ENCODE measurements at places on chromosomes 5 and 9. TPM values are rescaled to one million over a fixed set of nuclear protein-coding genes. Genes with fewer than 3 reads are reported as not detected.

Gene ZFP2
- 0.86 TPM for polyA plus RNA-seq

Gene MSANTD3
- 19.7 TPM for polyA plus RNA-seq

Gene ST6GALNAC4
- polyA plus RNA-seq, result 24.3 TPM

Gene OR1Q1
- not detected for polyA plus RNA-seq

Gene CDX1
- polyA plus RNA-seq, result 0.09 TPM

Gene ENC1
- 2.9 TPM for polyA plus RNA-seq

Gene AGXT2
- not detected for polyA plus RNA-seq

Gene CER1
- polyA plus RNA-seq, result not detected

Gene ZNG1C
- 8.9 TPM for polyA plus RNA-seq

Gene LCN15
- 2.1 TPM for polyA plus RNA-seq

Gene ANGPTL2
- 26.7 TPM for polyA plus RNA-seq

Gene CSF2
- polyA plus RNA-seq, result not detected

All from right cardiac atrium (tissue), 5 donors.